Progenitor cell of endocrine pancreas (in vitro differentiated cells): ENCODE measurements at places on chromosomes 7 and 10.

- DNase-seq = no peak
Measured at GRCh38 chr7:66238773-66239466, 33.8 kb downstream of the TPST1 start.

DNA sequence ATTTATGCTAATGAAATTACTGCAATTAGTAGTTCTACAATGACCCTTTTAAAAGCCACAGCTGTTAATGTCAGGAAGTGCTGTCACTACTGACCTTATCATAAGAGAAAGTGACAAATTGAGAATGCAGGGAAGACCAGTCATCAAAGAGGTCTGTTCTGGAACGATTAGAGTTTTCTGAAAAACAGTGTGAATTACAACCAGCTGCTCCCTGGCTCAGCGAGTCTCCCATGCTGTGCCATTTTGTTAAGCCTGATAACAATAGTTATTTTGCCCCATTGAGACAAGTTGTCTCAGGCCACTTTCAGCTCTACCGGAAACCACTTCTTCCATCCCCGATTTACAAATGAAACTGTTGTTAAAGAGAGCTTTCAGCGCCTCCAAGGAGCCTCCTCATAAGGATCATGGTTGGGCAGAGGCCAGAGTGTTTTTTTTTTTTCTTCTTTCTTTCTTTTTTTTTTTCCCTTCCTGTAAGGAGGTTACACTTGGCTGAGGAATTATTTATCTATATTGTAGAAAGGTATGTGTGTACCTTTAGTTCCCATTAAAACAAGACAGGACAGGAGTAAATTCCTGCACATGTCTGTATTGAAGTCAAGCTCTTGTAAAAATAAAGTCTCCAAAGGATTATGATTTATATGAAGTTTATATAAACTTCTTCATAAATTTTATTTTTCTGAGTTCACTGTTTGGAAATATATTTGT, 173.6 kb downstream of the CDCA7L start:
- DNase-seq = no peak

GRCh38 chr7:75916259-75916658, 1.3 kb downstream of the POR start:
- DNase-seq = no peak

DNA sequence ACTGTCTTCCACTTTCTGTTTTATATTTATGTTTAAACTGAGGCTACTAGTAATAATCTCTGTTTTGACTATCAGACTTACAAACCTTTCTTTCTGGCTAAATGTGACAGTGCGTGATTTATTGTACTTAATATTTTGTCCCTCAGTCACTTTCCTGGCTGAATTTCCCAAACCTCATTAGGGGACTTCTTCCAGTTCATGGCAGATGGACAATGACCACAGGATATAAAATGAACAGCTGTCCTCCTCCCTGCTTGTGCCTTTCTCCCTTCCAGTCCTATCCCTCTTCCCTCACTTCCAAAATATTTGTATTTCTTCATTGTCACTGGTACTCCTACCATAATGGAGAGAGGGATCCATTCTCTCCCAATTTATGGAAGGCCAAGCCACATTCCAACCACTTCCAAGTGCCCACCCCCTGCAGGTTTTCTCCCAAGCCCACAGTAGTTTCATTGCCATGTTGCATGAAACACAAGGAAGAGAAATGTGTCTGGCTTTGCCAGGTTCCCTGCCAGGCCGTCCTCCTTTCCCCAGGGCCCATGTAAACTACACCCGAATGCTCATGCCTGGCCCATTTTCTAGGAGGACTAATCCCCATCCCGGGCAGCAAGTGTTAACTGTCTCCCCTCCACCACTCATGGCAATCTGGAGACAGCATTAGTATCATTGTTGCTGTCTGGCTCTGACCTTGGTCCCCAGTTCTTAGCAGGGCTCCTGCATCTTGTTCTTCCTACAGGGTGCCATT, 269.5 kb upstream of the SLC26A5 start:
- no peak for DNase-seq

GRCh38 chr7:73986158-73986631, 41.8 kb upstream of the ELN start:
- DNase-seq = no peak

DNA sequence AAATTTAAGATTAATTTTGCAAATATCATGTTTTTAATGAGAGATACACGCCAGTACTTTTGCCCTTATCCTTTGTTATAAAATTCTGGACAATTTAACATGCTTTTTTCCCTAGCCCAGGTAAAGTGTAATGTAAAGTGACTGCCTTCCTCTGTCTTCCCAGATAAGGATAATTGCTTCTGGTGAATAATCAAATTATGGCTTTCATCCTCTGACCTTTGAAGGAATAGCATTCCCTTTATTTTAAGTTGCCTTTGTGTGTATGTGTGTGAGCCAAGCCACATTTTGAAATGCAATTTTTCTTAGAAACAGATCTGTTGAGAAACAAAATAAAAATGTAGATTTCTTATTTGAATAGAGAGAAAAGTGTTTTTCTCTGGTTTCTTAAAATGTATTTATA, 107.5 kb downstream of the ADAM22 start:
- DNase-seq = no peak

GRCh38 chr10:101229266-101230182, at the start of gene LBX1:
Gene LBX1 (minus strand): TSS chr10:101229463. CDS start chr10:101228815, 648 bp downstream.
- no peak for DNase-seq

GRCh38 chr7:92508946-92509345, 19.4 kb downstream of the PEX1 start:
- DNase-seq = no peak

DNA sequence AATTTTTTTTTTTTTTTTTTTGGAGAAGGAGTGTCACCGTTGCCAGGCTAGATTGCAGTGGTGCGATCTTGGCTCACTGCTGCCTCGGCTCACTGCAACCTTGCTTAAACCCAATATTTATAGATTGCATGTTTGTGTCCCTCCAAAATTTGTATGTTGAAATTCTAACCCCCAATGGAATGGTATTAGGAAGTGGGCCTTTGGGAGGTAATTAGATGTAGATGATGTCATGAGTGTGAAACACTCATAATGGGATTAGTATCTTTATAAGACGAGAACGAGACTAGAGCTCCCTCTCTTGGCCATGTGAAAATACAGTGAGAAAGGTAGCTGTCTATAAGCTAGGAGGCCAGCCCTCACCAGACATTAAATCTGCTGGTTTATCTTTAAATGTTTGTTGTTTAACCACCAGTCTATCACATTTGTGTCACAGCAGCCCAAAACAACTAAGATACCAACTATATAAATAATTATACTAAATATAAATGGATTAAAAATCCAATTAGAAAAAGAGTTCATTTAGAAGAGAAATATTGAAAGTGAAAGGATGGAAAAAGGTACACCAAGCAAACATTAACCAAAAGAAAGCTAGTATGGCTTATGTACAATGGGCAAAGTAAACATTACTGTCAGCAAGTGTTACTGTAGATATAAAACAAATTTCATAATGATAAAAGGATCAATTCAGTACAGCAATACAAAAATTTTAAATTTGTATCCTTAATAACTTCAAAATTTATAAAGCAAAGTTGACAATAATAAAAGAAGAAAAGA, 9.3 kb downstream of the TCAF1 start:
- no peak for DNase-seq

GRCh38 chr7:27834179-27834921, 94.4 kb downstream of the TAX1BP1 start:
- no peak for DNase-seq

GRCh38 chr10:75007646-75008045, 103.8 kb upstream of the SAMD8 start:
- no peak for DNase-seq

GRCh38 chr10:18075881-18076280, 64.3 kb upstream of the CACNB2 start:
- DNase-seq = no peak

DNA sequence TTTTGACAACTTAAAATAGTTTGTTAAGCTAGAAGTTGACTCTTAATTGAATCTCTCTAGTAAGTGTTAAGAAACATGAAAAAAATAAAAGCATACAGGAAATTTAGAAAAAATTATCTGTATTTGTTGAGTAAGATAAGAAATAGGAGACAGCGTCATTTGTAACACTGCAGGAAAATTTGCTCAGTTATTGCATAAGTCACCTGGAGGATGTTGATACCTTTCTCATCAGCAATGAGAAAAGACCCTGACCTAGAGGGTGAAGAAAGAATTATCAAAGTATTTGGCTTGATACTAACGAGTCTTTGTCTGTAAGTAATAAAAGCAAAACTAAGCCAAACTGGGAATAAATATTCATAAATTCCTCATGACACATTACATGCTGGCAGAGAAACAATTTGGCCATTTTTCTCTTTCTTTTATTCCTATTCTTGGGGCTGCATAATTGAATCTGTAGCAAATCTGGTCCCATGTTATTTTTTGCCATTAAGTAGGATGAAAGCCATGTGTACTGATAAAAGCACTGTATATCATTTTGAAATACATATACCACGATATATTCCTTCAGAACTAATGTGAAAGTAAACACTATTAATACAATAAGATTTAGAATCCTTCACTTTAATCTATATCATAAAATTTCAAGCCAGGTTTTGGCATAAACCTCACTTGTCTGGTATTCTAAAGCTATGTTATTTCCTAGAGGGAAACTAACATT, 362.8 kb downstream of the THSD7A start:
- no peak for DNase-seq

- DNase-seq = no peak
Measured at GRCh38 chr10:82980321-82980720, 1105.3 kb downstream of the NRG3 start.

DNA sequence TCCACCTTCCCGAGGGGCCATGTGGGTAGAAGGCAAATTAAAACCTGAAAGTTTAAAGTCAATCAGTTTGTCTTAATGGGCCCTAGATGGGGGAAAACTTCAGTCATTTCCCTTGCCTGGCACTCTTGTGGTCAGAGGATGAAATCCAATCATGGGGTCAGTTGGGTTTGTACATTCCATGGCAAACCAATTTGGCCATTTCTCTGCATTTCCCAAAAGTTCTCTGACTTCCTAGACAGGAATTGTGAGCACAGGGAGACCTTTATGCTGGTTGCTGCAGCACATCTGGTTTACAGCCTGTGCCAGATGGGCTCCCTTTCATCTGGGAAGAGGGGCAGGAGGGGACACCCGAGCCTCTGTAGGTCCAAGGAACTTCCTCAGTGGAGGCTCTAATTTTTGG, 113.0 kb downstream of the CYP26A1 start:
- DNase-seq = no peak

DNA sequence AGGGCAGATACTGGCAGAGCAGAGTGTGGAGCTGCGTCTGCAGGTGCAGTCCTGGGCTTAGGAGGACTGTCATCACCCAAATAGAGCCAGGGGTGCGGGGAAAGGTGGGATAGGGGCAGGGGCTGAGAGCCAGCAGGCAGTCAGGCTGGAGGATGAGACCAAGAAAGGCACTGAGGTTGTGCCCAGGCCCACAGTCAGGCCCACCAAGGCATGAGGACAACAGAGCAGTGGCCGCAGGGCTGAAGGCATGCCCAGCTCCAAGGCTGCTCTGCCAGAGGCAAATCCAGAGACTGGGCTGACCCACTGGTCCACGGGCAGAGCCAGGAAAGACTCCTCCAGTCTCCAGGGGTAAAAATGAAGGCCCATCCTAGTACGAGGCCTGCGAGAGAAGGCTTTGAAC, 24.4 kb upstream of the GATAD1 start:
- DNase-seq = no peak

DNA sequence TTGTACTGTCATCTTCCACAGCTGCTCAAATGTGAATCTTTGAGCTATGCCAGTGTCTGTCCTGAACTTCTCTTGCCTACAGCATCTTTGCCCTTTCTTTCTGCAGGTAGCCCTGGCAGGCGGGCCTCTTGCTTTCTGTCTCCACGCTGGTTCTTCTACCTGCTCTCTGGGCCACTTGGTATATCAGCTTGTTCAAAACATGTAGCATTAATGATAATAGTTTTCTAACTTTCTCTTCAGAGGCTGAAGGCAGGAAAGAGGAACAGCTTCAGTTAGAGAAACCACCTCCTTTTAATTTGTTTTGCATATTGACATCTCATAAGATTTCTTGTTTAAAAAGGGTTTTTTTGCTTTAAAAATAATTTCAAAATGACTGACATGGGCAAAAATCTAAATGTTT, 923 bp upstream of the FGL2 start:
- no peak for DNase-seq
